ENCODE measurements at places on chromosomes 6 and 20.

DNA sequence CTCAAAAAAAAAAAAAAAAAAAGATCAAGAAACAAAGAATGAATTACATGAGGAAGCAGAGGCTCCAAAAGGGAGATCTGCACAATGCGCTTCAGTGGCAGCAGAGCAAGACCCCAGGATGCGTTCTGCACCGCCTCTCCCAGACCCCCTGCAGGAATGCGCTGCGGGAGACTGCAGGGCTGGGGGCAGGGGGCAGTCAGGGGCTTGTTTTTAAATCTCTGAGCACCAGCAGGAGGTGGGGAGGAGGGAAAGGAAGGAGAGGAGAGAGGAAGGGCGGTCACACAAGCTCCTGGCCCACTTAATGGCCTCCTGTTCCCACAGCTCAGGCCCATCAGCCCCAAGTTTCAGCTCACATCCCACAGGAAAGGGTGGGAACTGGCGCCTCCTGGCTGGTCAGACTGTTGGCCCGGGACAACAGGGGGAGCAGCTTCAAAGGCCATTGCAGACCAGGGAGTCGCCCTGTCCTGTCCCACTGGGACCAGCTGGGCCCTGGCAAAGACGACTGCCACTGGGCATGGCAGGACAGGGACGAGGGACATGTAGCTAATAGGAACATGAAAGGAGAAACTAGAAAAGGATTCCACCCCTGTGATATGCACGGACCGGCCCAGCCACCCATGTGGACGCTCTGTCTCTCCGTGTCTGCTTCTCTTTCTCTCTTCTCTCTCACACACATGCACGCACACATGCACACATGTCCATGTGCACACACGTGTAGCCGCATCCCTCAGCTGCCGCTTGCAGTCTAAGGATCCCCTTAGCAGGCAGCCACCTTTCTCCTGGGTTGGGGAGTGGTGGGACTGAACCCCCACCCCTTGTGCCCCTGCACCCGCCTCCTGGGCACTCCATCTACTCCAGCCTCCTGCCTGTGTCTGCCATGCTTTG is 34.7 kb downstream of the TFEB start:
- no peak for DNase-seq

DNA sequence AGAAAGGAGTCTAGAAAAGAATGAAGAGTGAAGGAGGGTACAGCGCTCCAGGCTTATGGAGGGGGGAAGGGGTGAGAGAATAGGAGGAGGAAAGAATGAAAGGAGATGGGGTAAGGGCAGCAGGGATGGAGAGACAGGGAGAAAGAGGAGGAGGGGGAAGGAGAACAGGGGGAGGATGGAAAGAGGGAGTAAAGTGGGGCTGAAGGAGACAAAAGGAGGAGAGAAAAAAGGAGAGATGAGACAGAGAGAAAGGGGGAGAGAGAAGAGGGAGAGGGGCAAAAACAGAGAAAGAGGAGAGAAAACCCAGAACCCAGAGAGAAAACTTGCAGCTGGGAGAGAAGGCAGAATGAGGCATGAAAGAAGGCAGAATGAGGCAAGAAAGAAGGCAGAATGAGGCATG is 110.7 kb downstream of the GRM4 start:
- no peak for DNase-seq

DNA sequence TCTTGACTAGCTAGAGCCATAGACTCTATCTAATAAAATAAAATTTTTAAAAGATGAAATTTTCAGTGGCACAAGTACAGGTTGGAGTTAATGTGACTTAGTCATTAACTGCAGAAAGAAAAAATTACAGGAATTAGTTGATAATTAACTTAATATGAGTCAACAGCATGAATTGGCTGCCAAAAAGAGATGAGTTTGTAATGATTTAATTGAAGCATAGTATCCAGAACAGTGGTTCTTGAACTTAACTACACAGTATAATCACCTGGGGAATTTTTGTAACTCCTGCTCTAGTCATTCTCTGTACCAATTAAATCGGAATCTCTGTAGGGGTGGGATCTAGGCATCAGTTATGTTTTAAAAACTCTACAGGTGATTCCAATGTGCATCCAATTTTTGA is 46.3 kb upstream of the HMGN3 start:
- no peak for DNase-seq

GRCh38 chr6:22362361-22362760 is 65.5 kb upstream of the PRL start:
- DNase-seq, result no peak

DNA sequence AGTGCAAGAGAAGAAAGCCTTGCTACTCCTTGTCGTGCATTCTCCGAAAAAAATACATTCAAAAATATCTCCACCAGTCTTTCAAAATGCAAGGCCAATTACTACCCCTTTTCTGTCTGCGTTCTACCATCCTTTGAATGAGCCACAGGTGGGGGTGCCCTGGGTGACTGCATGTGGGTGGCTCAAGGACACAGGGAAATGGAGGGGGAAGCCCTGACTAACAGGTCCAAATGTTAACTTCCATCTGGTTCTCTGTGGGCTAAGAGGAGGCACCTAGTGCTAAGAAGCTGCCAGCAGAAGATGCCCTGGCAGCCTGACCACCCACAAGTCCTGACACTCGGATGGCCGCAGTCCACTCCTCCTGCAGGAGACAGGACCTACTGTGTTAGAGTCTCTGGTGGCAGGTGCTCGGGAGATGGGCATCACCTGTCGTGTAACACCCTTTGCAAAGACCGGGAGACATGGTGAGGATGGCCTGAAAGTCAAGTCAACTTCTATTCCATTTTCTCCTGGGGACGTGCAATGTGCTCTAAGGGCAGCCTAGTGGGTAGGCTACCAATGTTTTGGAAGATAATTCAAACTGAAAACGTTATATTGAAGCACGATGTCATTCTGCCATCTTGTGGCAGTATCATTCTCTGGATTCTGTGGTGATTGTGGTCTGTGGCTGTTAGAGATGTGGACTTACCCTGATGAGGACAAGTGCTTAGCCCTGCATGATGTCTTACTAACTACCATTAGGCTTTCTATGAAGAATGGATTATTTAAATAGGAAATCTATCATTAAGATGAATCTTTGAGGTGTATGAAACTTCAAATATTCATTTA is 27.4 kb upstream of the IGF2R start:
- peak; percentile 64 for DNase-seq

DNA sequence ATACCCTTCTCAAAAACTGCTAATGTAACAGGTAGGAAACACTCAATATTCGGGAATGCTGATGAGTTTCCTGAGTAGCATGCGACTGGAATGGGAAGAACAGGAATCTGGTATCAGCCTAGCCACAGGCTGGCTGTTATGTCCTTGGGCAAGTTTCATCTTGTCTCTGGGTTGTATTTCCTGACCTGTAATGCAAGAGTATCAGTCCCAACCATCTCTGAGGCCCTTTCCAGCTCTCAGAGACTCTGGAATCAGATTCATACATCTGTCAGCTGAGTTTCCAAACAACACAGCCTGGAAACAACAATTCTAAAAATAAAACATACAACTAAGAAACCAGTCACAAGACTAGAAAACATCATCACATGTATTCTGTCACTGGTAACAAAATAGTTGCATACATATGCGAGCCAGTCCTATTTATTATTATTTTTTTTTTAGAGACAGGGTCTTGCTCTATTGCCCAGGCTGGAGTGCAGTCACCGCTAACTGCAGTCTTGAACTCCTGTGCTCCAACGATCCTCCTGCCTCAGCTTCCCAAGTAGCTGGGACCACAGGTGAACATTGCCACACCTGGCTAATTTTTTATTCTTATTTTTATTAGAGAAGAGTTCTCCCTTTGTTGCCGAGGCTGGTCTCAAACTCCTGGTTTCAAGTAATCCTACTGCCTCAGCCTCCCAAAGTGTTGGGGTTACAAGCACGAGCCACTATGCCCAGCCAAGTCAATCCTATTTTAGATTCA is 16.7 kb upstream of the TFAP2A start:
- DNase-seq, result peak; percentile 67

DNA sequence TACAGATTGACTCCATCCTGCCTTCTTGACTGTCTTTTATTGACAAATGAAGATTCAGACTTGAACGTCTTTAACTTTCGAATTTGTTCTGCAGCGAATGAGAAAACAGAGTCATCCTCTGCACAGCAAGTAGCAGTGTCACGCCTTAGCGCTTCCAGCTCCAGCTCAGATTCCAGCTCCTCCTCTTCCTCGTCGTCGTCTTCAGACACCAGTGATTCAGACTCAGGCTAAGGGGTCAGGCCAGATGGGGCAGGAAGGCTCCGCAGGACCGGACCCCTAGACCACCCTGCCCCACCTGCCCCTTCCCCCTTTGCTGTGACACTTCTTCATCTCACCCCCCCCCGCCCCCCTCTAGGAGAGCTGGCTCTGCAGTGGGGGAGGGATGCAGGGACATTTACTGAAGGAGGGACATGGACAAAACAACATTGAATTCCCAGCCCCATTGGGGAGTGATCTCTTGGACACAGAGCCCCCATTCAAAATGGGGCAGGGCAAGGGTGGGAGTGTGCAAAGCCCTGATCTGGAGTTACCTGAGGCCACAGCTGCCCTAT is 12.2 kb downstream of the BRD2 start:
- peak; percentile 30 for DNase-seq

- DNase-seq, result no peak
These were observed 119.6 kb downstream of the CDH4 start for GRCh38 chr20:61371501-61372136.

DNA sequence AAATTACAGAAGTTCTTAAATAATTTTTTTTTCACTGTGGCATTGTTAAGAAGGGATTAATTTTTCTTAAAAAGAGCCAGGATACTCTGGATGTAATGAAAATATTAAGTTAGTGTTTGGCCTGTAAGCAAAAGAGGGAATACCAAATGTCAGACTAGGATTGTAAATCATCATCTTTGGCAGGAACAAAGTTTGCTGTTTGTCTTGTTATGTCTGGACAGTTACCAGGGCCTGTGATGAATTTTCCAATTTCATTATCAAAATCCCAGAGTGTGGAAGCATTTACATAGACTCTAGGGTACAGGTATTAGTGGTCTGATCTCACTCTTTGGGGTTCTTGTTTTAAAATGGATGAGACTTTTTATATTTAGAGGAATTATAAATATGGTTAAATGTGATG is 26.1 kb downstream of the CEP57L1 start:
- DNase-seq, result peak; percentile 18

DNA sequence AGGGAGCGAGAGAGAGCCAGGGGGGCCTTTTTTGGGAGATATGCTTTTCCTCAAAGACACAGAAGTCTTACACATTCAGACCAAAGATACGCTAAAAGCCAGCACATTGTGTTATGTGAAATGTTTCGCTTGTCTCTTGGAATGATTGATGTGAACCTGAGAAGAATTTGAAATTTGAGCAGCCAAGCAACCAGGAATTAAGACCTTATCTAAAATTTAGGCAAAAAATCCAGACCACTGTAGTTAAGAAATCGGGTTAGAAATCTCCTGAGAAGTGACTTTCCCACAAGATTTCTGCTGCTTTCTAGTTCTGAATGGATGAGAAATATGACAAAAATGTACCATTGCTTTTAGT is 223.2 kb upstream of the GMDS start:
- DNase-seq, result no peak

- DNase-seq, result no peak
These were observed 12.4 kb upstream of the NPBWR2 start for GRCh38 chr20:64119681-64120341.

DNA sequence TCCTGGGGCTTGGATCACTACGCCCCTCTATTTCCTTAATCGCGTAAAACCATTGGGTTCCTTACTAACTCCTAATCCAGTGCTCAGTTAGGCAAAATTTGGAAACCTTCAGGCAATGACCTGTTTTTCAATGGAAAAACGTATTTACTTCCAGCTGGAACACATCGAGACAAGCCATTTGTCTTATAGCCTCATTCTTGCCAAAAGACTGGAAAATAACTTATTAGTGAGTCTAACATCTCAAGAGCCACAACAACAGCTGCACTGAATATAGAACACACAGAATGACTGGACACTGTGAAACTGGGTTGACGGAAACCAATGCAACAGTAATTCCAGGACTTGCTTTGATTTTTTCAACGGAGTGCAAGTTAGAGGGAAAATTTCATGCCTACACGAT is 125.2 kb upstream of the MAP3K7 start:
- no peak for DNase-seq

- peak; percentile 15 for DNase-seq
These were observed 143.0 kb downstream of the SAMD5 start for GRCh38 chr6:147651249-147652063.

DNA sequence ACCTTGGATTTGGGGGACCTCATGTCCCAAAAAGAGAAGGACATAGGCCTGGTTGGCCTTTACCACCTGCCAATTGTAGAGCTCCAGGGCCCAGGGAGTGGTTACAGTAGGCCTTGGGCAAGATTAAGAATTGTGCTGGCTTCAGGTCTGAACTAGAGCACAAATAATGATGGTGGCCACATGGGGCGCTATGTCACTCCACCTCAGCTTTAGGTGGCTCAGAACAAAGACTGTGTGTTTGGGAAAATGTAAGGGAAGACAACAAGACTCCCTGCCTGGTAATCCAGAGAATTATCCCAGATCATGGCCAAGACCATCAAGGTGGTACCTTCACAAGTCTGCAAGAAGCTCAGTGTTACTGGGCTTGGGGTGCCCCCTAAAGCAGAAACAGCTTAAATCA is 224.9 kb upstream of the OPRM1 start:
- DNase-seq, result no peak

GRCh38 chr6:103799971-103800670 is 1059.6 kb downstream of the HACE1 start:
- no peak for DNase-seq

DNA sequence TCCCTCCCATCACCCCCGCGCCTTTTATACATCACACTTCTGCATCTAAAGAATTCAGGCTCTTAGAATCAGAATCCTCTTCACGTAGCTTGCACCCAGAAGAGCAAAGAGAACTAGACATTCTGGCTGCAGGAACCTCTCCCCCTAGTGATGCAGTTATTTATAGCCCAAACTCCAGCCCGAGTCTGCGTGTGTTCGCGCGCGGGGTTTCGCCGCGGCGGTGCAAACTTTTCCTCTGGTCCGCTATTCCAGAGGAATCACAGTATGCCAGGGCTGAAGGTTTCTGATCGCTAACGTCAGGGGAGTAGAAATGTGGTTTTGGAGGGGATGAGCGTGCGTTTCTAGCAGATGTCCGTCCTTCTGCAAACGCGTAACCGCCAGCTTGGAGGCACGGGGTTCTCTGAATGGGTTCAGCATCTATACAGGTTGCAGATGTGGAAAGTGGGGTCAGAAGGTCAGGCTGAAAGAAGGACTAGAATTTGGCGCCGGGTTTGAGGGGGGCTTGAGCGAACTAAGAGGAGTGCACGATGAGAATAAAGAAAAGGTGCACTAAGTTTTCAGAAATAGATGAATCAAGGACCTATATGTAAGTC is 1.8 kb downstream of the EPHA7 start:
- no peak for DNase-seq

- no peak for DNase-seq
These were observed 100.0 kb downstream of the CRYBG1 start for GRCh38 chr6:106460481-106460880.
